ENCODE measurements at places on chromosomes 5 and 9. TPM values are rescaled to one million over a fixed set of nuclear protein-coding genes. Genes with fewer than 3 reads are reported as not detected.
A peak's percentile ranks its signal among the peaks of the same experiment; 100 is the strongest.

DNA sequence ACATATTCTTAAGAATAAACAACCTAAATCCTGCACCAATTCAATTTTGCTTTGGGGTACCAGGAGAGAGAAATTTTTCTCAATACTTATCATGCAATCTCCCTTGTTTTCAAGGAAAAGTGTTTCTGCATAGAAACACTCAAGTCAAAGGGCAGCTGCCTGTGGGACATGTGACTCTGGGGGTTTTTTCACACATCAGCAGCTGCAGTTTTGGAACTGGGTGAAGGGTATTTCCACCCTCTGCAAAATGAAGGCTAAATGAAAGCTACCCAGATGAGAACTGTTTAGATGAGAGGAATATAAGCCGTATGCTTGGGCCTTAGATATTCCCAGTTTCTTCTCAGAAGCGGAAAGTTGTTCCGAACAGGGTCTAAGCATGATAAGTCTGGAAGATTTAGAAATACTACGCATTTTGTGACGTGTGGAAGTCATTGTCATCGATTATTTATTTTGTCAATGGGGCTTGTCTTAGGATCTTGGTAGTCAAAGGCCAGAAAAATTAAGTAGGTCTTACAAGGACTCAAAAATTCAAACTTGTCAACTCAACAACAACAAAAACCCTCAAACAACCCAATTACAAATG lies 64.3 kb upstream of the BOD1 start:
- H3K36me3 ChIP-seq, result no peaks in the 10 kb centered on the region
- peak; percentile 73 for DNase-seq

The CDH6 gene
- total RNA-seq, result 0.78 TPM

GRCh38 chr5:64417390-64417789 lies 88.4 kb upstream of the RGS7BP start:
- H3K36me3 ChIP-seq, result no peaks in the 10 kb centered on the region
- no peak for DNase-seq
- H3K4me3 ChIP-seq, result no peak overlapping the region
- no peaks in the 10 kb centered on the region for H3K4me1 ChIP-seq

GRCh38 chr5:61177716-61178115 lies 15.4 kb upstream of the SMIM15 start:
- DNase-seq, result no peak
- H3K4me1 ChIP-seq, result peaks cover 10% of the 10 kb centered on the region
- H3K27ac ChIP-seq, result no peak overlapping the region
- no peaks in the 10 kb centered on the region for H3K27me3 ChIP-seq
- no peaks in the 10 kb centered on the region for H3K36me3 ChIP-seq

DNA sequence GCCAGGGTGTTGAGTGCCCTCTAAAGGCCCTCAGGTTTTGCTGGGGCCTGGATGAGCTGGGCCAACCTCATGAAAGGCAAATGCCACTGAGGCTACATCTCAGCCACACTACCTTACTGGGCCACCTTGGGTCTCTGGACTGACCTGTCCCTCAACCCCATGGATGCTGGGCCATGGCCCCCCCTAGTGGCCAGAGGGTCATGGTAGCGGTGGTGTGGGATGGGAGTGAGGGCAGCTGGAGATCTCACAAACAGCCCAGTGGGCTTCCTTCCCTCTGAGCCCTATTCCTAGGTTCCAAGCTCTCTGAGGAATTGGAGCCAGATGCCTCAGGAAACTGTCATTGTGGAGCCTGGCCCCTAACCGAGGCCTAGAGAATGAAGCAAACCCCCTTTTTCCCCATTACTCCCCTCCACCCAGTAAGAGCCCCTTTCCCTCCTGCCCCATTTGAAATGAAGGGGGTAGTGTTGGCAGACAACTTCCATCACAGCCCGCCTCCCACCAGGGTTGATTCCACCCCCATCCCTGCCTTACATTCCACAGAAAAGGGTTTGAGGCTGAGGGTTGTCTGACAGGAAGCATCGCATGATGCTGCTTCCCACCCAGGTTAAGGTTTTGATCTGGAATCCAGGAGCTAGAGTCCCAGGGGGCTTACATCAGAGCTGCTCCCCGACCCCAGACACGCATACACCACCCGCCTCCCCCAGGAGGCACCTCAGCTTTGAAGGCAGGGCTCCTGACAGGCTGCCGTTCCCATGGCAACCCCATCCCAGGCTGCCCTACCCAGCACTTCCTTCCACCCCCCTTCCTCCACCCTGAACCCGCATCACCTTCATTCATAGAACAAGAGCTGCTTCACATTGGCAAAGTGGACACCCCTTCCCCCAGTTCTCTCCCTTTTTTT lies 63.9 kb downstream of the PCDH1 start:
- DNase-seq, result peak; percentile 52
- H3K36me3 ChIP-seq, result no peaks in the 10 kb centered on the region
- no peak overlapping the region for H3K4me3 ChIP-seq
- peaks cover 6% of the 10 kb centered on the region for H3K4me1 ChIP-seq
- H3K27ac ChIP-seq, result no peak overlapping the region
- no peaks in the 10 kb centered on the region for H3K27me3 ChIP-seq

GRCh38 chr5:81417052-81417451 lies 23.1 kb upstream of the ACOT12 start:
- H3K27ac ChIP-seq, result no peak overlapping the region
- no peak overlapping the region for H3K4me3 ChIP-seq
- H3K36me3 ChIP-seq, result peaks cover 3% of the 10 kb centered on the region
- no peak for DNase-seq
- no peaks in the 10 kb centered on the region for H3K27me3 ChIP-seq

DNA sequence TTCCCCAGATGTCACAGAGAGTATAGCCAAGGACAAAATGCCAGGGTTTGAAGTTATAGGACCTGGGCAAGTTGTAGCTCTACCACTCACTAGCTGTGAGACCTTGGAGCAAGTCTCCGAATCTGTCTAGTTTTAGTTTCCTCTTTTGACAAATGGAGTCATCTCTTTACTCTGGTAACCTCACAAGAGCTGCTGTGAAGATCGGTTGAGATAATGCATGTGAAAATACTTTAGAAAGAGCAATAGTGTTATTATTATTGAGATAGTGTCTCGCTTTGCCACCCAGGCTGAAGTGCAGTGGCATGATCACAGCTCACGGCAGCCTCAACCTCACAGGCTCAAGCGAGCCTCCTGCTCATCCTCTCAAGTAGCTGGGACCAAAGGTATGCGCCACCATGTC lies 117.9 kb upstream of the NR5A1 start:
- no peaks in the 10 kb centered on the region for H3K36me3 ChIP-seq
- H3K4me1 ChIP-seq, result peaks cover 10% of the 10 kb centered on the region
- no peak for DNase-seq
- H3K4me3 ChIP-seq, result no peak overlapping the region
- H3K27ac ChIP-seq, result no peak overlapping the region

- H3K4me3 ChIP-seq, result no peak overlapping the region
- H3K27me3 ChIP-seq, result no peaks in the 10 kb centered on the region
- no peak overlapping the region for H3K27ac ChIP-seq
- H3K4me1 ChIP-seq, result no peaks in the 10 kb centered on the region
Observed at GRCh38 chr5:15522187-15522520, 22.2 kb downstream of the FBXL7 start.

DNA sequence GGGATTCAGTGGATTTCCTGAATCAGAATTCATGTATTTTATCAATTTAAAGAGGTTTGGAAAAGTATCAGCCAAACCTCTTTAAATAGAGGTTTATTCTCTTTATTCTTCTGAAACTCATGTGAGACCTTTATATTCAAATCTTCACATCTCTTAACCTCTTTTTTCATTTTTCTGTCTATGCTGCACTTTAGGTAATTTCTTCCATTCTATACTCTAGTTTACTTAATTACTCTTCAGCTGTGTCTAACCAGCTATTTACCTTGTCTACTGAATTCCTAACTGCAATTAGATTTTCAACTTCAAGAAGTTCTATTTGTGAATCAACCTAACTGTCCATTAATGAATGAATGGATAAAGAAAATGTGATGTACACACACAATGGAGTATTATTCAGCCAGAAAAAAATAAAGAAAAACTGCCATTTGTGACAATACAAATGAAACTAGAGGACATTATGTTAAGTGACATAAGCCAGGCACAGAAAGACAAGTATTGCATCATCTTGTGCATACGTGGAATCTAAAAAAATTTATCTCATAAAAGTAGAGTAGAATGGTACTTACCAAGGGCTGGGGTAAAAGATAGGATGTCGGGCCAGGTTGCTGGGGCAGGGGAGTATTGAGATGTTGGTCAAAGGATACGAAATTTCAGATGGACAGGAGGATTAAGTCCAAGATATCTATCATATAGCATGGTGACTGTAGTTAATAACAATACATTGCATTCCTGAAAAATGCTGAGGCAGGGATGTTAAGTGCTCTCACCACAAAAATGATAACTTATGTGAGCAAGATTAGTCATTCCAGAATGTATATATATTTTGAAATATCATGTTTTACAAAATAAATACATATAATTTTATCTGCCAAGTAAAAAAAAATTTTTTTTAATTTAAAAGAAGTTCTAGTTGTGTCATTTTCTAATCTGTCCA lies 129.5 kb upstream of the LRRTM2 start:
- H3K27ac ChIP-seq, result no peak overlapping the region
- H3K27me3 ChIP-seq, result no peaks in the 10 kb centered on the region
- H3K4me3 ChIP-seq, result no peak overlapping the region
- no peak for DNase-seq

- no peak overlapping the region for H3K4me3 ChIP-seq
- H3K27ac ChIP-seq, result no peak overlapping the region
- no peak for DNase-seq
Observed at GRCh38 chr9:76351006-76351405, 43.2 kb downstream of the RFK start.

DNA sequence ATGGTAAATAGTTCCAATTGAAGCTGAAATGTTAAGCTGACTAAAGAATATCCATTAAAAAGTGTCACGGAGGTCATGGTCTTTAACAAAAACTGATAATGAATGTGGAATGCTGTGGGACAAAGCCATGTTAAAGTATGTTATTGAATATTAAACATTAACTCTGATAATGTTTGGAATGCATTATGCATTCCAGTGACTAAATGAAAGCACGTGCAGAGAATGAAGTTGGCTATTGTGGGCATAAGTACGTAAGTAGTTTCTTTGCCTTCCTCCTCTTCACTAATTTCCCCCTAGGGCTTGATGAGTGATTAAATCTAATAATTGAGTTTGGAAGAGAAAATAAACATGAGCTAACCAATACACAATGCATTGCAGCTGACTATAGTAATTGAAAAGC lies 640.4 kb upstream of the CDH10 start:
- no peaks in the 10 kb centered on the region for H3K27me3 ChIP-seq
- DNase-seq, result no peak
- no peaks in the 10 kb centered on the region for H3K36me3 ChIP-seq
- H3K4me1 ChIP-seq, result no peaks in the 10 kb centered on the region
- no peak overlapping the region for H3K4me3 ChIP-seq
- H3K27ac ChIP-seq, result no peak overlapping the region

The HEMGN gene
- total RNA-seq, result not detected

The SLC22A4 gene
- total RNA-seq, result not detected

GRCh38 chr5:61198606-61199005 lies 36.3 kb upstream of the SMIM15 start:
- H3K27ac ChIP-seq, result no peak overlapping the region
- no peaks in the 10 kb centered on the region for H3K4me1 ChIP-seq
- H3K36me3 ChIP-seq, result no peaks in the 10 kb centered on the region
- DNase-seq, result no peak

The ZNF883 gene
- total RNA-seq, result not detected

The PAEP gene
- total RNA-seq, result not detected

DNA sequence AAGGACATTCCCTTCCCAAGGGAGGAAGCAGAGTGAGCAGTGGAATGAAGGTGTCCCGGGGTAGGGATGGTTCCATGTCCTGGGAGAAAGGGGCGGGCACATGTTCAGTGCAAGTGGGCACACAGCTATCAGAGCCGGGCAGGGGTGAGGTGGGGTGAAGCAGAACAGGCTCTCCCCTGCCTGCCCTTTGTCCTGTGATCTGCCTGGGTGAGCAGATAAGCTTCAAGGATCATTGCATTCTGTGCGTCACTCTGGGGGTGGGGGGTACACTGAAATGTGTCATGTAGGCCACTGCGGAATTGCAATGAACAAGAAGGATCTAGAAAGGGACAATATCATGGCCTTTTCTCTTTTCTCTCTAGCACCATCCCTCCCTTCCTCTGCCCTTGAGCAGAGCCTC lies 61.7 kb upstream of the SHB start:
- peaks cover 9% of the 10 kb centered on the region for H3K4me1 ChIP-seq
- no peak for DNase-seq
- no peaks in the 10 kb centered on the region for H3K27me3 ChIP-seq
- H3K27ac ChIP-seq, result no peak overlapping the region

GRCh38 chr9:124108216-124108615 lies 96.6 kb downstream of the LHX2 start:
- H3K27me3 ChIP-seq, result no peaks in the 10 kb centered on the region
- H3K4me3 ChIP-seq, result no peak overlapping the region
- no peaks in the 10 kb centered on the region for H3K36me3 ChIP-seq
